ENCODE measurements at places on chromosomes 5 and 9.

- no peak for DNase-seq
Observed at GRCh38 chr9:34536685-34537084, 13.9 kb upstream of the ENHO start.

DNA sequence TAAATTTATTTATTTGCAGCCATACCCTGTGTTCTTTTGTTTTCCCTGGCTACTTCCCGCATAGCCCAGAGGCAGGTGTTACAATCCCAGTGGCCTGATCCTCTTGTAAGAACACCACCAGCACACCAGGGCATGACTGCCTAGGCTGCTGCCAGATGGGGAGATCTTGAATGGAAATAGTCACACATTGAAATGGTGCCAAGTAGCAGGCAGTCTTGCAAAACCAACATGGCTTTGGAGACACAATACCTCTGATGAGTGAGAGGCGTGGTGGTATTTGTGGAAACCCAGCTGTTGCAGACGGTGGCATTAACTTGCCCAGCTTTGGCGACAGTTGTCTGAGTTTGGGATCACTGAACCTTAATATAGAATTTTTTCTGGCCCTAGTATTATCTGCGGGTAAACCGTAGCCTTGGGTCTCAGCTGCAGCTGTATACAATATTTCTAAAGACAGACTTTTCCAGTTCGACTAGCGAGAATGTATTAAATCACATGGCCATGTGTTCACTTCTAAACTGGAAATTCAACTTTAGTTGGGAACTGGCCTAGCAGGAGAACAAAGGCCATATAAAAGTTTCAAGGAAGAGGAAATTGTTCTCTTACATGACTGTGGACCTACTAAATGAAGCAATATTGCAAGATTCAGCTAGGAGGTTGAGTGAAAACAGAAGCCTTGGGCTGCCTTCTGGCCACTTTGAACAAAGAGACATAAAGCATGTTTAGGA is 277.0 kb downstream of the SMARCA2 start:
- no peak for DNase-seq

GRCh38 chr5:141560151-141560550 is 58.6 kb downstream of the DIAPH1 start:
- no peak for DNase-seq

DNA sequence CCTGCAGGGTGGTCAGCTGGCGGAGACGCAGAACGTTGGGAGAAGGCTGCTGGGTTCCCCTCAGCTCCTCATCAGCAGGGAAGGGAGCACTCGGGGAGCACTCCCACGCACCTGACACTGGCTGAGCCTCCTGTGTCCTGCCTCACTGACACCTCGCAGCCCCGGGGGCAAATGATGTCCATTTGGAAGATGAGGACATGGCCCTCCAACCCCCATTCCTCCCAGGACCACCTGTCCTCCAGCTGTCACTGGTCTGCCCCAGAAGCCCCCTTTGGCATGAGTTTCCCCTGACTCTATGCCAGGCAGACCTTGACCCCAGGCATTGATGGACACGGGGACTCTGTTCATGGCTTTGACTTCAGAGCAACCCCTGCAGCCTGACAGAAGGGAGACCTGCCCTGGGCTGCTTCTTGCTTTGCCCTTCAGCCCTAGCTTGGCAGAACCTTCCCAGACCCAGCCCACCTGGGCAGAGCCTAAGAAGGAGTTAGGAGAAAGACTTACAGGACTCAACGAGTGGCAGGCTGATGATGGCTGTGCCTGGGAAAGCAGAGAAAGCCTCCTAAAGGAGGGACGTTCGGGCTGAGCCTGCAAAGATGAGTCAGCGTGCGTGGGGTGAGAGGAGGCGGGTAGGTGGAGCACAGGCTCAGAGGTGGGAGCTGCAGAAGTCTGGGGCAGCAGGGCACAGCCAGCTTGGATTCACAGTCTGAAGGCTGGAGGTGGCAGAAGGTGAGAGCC is 90.6 kb downstream of the LMX1B start:
- no peak for DNase-seq

DNA sequence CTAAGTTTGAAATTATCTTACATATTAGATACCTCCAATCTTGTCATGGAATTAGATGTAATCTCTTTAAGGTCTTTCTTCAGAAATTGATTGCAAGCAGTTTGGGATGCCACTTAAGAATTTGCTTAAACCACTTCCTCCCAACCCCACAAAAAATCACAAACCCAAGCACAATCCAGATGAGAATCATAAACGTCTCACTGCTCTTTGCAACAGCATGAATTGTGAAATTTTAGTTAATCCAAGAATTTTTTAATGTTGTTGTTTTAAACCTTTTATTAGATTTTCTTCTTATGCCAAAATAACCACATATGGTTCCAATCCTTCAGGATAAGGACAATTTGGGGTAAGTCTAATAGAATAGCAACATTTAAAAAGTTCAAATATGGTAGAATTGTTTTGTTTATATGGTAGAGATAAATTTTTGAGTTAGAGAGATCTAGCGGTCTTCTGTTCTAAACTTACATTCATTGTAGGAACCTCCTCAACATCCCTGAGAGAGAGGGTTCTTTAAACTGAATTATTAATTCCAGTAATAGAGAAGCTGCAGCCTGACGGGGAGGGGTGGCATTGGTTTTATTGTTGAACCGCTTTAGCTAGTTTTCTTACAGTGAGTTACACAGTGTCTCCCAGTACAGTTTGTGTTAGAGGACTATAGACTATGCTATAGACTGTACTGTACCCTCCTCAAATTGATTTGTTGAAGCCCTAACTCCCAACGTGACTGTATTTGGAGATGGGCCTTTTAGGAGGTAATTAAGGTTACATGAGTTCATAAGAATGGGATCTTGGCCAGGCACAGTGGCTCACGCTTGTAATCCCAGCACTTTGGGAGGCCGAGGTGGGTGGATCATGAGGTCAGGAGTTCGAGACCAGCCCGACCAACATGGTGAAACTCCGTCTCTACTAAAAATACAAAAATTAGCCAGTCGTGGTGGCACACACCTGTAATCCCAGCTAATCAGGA is 24.8 kb upstream of the IL6ST start:
- DNase-seq = no peak

- no peak for DNase-seq
Observed at GRCh38 chr5:126053630-126054029, 369.6 kb upstream of the GRAMD2B start.

GRCh38 chr9:126591083-126591482 is 22.6 kb upstream of the LMX1B start:
- no peak for DNase-seq

GRCh38 chr5:158820891-158821290 is 278.8 kb downstream of the EBF1 start:
- no peak for DNase-seq

- no peak for DNase-seq
Observed at GRCh38 chr9:128125580-128126354, 1.8 kb downstream of the PTGES2 start.

- no peak for DNase-seq
Observed at GRCh38 chr5:170287532-170287931, 10.0 kb downstream of the LCP2 start.

GRCh38 chr9:137217276-137218211 is 4.5 kb downstream of the RNF208 start:
- peak; percentile 34 for DNase-seq

- DNase-seq = no peak
Observed at GRCh38 chr9:82599336-82599949, 463.5 kb downstream of the RASEF start.

DNA sequence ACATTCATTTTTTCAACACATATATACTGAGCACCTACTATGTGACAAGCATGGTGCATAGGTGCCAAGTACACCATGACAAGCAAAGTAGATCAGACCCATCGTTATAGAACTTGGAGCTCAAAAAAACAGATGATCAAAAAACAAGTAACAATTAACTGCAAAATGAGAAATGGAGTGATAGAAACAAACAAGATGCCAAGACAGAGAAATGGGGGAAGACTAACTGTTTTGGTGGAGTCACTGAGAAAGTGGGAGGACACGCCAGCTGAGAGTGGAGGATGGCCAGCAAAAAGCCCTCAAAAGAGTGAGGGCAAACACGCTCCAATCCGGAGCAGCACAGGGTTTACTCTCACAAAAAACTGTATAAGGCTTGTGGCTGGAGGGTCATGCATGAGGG is 50.6 kb downstream of the TTC39B start:
- no peak for DNase-seq

DNA sequence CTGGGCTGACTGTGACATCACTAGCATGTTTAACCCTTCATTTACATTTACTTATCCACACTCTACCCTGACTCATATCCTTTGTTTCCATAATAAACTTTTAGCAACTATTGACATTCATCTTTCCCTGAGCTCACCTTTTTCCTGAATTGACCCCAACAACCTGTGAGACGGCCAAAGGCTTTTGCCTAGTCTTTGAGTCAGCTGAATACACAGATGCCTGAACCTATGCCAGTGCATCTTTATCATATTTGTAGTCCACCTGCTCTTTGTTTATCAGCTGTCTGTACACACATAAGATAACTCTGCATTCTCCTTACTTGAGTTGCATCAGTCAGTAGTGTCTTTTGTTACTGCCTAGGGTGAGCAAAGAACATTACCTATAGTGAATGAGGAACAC is 128.5 kb upstream of the HMHB1 start:
- DNase-seq = no peak

- no peak for DNase-seq
Observed at GRCh38 chr5:117376748-117377147, 802.1 kb upstream of the SEMA6A start.

- DNase-seq = no peak
Observed at GRCh38 chr5:168324859-168325630, 33.6 kb downstream of the WWC1 start.

- DNase-seq = no peak
Observed at GRCh38 chr9:134049236-134049635, 18.6 kb downstream of the BRD3 start.

- DNase-seq = no peak
Observed at GRCh38 chr5:126070481-126070880, 352.7 kb upstream of the GRAMD2B start.

DNA sequence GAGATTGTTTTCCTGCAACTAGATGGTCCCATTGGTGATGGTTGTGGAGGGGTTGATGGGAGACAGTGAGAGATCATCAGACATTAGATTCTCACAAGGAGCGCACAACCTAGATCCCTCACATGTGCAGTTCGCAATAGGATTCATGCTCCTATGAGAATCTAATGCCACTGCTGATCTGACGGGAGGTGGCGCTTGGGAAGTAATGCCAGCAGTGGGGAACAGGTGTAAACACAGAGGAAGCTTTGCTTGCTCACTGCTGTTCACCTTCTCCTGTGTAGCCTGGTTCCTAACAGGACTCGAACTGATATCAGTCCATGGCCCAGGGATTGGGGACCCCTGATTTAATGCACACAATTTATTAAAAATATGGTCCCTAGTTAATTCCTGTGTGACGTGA is 18.8 kb downstream of the SNCAIP start:
- no peak for DNase-seq

- DNase-seq = no peak
Observed at GRCh38 chr5:4924577-4924976, 215.6 kb upstream of the ADAMTS16 start.

DNA sequence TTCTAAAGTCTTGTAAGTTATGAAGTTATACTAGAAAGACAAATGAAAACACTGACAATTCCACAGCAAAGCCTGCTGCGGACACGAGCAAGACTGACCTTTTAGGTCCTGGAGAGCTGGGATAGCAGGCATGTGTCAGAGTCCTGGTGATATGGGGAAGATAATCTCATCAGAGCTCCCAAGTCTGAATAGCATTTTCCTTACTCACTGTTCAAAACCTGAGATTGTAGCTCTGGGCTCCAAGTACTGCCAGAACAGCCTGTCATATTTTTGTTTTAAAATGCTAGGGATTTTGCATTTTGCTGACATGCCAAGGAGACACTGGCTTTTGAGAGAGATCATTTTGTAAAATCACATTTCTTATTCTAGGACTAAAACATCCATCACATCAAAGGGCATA is 90.1 kb downstream of the DRD1 start:
- DNase-seq = no peak

- peak; percentile 55 for DNase-seq
Observed at GRCh38 chr9:22037954-22038690, 29.0 kb upstream of the CDKN2B start.

DNA sequence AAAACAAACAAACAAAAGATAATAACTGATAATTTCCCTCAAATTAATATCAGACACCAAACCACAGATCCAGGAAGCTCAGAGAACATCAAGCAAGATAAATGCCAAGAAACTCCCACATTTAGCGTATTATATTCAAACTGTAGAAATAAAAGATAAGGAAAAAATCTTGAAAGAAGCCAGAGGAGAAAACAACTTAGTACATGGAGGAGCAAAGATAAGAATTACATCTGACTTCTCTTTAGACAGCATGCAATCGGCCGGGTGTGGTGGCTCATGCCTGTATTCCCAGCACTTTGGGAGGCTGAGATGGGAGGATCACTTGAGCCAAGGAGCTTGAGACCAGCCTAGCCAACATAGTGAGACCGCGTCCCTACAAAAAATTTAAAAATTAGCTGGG is 17.2 kb upstream of the MLANA start:
- peak; percentile 56 for DNase-seq

DNA sequence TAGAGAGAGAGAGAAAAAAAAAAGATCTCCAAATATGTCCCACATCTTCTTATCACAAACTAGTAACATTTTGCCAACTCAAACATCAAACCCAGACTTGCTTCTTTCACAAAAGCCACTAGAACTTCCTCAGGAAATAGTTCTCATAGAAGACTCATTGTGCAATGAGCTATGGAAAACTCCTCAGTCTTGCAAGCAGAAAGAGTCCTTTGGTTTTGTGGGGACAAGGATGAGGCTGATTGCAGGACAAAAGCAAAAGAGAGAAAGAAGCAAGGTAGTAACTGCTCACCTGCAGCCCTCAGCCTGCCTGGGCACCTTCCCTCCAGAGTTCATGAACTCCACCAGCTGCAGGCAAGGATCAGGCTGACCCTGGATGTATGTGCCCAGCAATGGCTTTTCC is 399.0 kb downstream of the IRX1 start:
- DNase-seq = no peak

- DNase-seq = no peak
Observed at GRCh38 chr5:22780756-22781155, 72.4 kb downstream of the CDH12 start.

GRCh38 chr5:180360078-180360957 is 7.2 kb upstream of the GFPT2 start:
- no peak for DNase-seq

GRCh38 chr9:98807814-98808195 is 335 bp downstream of the GALNT12 start:
- DNase-seq = no peak

DNA sequence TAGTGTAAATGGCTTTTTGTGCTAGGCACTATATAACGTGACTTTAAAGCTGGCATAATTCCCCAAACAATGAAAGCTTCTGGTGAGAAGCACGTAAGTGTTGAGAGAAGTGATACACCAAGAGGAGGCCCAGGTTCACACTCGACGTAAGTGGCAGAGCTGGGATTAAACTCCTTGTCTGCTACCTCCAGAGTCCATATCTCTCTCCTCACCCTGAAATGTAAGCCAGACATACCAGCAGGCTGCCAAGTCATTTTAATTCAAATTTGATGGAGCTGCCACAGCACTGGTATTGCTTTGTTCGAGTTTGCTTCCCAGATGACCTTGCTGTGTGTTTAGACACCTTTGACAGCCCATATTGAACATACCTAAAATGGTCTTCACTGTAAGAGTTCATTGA is 319.7 kb downstream of the GLIS3 start:
- DNase-seq = no peak

- DNase-seq = no peak
Observed at GRCh38 chr9:87884578-87885459, 2.1 kb downstream of the SPATA31E1 start.

All from hematopoietic multipotent progenitor cell treated with erythropoietin and hydrocortisone succinate and interleukin-3 and kit ligand, for 8 days (in vitro differentiated cells).